ENCODE measurements at places on chromosomes 1 and 21.

- DNase-seq: no peak
These were observed 203.9 kb upstream of the PROX1 start for GRCh38 chr1:213783893-213784292.

- no peak for DNase-seq
These were observed 7.7 kb upstream of the ZNF669 start for GRCh38 chr1:247111700-247112478.

DNA sequence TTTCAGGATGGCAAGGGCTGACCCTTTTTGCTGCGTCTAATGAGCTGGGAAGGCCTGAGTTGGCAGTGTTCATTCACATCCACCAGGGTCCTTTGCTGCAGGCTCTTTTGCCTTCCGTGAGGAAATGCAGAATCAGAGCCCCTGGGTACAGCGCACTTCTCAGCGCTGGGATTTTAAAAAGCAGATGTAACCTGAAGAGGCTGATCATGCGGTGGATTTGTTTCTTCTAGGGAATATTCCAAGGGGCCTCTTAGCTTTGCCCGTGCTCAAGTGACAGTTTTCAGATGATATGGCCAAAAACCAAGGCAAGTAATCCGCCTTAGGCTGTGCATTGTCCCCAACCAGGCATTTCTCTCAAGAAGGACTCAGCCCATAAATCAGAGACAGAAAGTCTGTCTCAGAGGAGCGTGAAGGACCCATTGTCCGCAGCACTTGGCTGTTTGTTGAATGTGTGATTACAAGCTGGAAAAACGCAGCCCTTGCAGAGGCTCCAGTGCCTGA, 237.6 kb downstream of the PTPRC start:
- no peak for DNase-seq

GRCh38 chr1:175186433-175187160, 6.0 kb downstream of the KIAA0040 start:
- no peak for DNase-seq

DNA sequence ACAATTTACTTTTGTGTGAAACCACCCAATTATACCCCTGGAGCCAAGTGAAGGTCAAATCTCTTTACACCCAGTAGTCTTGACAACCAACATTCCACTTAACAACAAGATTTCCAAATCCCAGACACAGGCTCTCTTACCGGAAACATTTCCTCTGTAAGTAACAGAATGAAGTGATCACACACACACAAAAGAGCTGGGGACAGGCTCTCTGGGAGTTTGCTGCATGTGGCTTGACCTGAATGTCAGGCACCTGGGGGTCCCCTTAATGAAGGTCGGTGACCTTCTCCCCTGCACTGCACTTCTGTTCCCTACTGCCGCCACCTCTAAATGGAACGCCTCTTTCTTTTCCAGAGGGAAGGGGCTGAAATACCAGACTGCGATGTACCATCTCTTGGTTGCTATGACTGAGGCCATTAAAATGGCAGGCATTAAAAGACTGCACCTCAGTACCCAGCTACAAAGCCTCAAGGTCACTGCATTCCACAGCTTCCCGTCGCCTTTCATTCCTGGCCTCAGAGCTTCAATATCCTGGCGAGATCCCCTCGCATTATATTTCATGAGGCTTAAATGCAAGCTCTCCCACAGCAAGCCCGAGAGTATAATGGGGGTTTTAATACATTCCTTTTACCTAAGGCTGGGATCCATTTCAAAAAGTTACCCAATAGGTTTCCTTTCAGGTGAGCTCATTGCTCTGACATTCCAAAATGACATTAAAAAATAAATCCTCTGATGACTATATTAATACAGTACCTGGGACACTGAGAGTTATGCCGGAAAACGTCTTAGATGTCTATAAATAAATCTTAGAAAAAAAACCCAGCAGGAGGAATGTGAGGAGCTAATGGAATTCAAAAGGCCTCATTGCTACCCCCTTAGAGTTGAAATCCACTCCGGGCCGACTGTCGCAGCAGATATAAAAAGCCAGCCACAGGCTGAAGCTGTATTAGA, 90.9 kb upstream of the DIRAS3 start:
- DNase-seq: no peak

GRCh38 chr1:59698386-59698785, 116.4 kb upstream of the HOOK1 start:
- DNase-seq: no peak

GRCh38 chr1:202230061-202230938, 36.7 kb downstream of the LGR6 start:
- no peak for DNase-seq

DNA sequence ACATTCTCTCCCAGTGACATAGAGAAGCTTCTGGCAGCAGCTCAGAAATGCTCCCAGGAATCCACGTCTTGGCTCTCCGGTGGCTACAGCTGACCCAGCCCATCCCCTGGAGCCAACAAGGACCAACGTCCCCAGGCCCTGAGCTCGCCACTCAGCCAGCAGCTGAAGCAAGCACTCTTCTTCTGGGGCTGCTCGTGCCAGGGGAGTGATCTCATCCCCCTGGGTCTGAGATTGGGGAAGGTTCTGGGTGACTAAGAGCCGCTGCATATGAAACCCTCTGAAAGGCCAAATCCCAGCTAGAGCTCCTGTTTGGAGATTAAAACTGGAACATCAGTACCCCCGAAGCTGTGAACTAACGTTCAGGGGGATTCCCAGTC, 487.9 kb downstream of the NPHP4 start:
- no peak for DNase-seq

- DNase-seq: no peak
These were observed 12.5 kb downstream of the TCP10L start for GRCh38 chr21:32572574-32573420.

DNA sequence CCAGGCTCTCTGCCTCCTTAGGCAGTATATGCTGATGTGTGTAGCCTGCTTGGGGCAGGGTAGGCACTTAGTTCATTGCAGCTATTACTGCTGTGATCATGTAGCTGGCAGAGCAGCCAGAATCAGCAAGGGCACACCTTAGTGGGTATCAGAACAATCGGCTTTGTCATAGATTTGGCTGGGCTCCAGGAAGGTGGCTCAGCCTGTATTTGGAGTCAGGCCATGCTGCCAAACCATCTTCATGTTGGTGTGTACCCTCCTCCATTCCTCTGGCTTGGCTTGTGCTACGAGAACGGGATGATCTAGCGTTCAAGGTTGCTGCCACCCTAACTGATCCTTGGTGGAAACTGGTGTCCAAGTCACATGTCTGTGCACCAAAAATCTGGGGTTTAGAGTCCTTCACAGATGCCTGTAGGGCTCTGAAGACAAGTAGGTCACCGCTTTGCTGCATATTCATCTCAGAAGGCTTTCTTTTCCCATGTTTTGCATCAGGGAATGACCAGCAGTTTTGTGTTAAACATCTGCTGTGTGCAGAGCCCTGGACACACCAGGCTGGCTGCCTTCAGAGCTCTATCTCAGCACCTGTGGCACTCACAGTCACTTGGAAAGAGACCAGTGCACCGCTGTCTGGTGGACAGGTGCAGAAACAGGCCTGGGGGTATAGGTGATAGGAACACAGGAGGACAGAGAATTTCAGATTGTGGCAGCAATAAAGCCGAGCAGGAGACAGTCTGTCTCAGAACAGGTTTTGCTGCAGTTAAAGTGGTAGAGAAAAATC, 23.7 kb downstream of the VANGL1 start:
- no peak for DNase-seq

DNA sequence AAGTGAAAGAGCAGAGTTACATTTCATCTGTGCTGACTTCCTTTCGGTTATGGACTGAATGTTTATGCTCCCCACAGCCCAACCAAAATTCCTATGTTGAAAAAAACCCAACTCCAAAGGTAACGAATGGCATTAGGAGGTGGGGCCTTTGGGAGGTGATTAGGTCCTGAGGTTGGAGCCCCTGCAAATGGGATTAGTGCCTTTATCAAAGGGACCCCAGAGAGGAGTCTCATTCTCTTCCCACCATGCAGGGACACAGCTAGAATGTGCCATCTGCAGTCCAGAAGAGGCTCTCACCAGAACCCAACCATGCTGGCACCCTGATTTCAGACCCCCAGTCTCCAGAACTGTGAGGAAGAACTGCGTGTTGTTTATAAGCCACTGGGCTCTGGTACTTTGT, 199.3 kb downstream of the TOMM20 start:
- no peak for DNase-seq

DNA sequence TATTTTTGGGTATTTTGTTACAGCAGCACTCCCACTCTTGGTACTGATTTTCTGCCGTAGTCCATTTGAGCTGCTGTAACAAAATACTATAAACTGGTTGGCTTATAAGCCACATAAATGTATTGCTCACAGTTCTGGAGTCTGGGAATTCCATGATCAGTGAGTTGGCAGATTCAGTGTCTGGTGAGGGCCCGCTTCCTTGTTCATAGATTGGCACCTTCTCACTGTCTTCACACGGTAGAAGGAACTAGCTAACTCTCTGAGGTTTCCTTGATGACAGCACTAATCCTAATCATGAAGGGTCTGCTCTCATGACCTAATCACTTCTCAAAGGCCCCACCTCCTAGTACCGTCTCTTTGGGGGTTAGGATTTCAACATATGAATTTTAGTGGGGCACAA, 85.2 kb downstream of the HHAT start:
- no peak for DNase-seq

DNA sequence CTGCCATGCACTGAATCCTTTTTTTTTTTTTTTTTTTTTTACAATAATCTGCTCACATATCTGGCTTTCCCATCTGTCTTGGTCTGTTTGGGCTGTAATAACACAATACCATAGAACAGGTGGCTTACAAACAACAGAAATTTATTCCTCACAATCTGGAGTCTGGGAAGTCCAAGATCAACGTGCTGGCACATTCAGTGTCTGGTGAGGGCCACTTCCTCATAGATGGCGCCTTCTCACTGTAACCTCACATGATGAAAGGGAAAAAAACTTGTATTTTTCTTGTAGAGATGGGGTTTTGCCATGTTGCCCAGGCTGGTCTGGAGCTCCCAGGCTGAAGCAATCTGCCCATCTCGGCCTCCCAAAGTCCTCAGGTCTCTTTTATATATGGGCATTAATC, 13.0 kb upstream of the PARP1 start:
- no peak for DNase-seq

DNA sequence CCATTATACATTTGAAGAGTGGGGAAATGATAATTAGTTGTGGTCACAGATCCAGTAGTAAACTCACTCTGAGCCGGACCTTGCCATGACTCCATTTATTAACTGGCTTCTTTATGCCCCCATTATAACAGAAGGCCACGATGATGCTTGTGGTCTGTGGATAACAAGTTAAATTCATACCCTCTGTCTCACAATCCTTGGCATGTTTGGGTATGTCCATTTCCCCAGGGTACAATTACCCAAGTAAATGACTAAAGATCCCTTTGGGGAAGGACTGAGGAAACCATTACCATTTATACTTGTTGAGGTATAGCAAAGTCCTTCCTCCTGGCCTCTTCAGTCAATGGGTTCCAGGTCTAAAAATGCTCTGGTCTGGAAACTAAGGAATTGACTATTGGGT, 7.3 kb upstream of the USP1 start:
- no peak for DNase-seq

DNA sequence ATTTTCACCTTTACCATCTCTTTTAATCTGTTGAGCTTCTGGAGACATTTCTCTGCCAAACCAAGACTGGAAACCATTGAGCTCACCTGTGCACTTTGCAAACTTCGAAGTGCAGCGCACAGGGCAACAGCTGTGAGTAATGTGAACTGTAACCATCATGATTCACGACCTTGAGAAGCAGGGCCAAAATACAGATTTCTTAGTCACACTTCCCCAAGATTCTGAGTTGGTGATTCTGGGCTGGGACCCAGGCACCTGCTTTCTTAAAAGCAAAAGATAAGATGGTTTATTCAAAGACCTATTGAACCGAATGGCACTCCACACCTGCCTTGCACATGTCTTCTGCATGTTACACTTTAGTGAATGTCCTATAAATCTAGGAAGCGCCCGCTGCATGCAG, 10.2 kb downstream of the AGTRAP start:
- DNase-seq: no peak

DNA sequence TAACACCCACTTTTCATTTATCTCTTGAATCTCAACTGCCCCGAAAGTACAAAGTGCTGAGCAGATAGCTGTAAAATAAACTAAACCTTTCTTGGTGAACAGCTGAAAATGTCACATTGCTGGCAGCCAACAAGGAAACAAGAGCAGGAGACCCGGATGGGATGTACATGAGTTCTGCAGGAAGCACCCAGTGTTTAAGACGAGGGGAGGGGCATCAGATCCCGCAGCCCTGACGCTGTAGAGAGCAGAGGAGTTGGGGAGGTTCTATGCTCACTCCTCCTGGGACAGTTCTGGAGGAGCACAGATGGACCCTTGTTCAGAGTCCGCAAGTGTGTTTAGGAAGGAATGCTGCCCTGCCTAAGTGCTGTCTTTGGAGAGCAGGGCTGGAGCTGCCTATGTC, 32.0 kb upstream of the EPHA8 start:
- no peak for DNase-seq

DNA sequence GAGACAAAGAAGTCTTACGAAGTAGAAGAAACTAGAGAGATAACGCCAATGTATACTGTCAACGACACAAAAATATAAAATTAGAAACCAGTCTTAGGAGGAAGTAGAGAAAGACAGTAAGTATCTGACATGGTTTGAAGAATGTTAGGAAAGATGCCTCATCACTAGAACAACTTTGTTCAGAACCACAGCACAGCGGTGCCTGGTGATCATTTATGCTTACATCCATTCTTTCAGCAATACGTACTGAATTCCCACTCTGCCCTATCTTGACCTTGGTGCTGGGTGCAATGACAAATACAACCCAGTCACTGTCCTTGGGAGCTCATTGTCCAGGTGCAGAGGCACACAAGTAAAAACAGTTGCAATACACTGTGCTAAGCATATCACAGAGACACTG, 104.4 kb downstream of the TM2D1 start:
- no peak for DNase-seq

DNA sequence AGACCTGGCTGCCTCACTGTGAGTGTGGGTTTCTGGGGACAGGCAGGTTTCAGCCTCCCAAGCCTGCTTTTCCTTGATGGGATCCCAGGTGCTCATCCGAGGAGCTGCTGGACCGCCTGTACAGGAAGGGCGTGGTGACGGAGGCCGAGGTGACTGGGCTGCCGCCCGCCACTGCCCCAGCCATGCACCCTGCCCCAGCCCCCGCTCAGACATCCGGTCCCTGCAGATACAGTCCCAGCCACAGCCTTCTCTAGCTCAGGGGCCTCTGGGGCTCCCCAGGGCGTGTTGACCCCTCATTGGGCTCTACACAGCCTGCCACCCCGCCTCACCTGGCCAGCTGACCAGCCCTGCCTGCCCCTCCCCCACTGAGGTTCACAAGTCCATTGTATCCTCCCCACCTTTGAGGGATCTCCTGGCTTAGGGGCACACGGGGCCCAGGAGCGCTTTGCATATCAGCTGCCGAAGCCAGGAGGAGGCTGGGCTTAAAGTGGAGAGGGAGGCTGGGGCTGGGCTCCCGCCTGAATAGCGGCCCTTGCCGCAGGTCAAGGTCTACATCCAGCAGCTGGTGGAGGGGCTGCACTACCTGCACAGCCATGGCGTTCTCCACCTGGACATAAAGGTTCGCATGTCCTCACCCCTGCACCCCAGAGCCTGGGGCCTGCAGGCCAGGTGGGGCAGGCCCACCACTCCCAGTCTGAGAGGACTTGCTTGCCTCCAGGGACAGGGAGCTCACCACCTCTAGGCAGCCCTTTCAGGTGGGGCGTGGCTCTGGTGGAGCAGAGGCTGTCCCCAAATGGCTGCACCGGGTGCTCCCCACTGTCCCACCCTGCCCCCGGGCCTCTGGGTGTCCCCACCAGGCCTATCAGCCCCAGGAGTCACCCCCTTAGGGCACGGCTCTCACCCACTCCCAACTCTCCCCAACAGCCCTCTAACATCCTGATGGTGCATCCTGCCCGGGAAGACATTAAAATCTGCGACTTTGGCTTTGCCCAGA, 38.5 kb downstream of the TRIM11 start:
- no peak for DNase-seq

All from esophagus squamous epithelium (tissue), 5 donors.